Esophagus mucosa (tissue), 1 donor: ENCODE measurements at places on chromosomes 1 and 21. TPM values are rescaled to one million over a fixed set of nuclear protein-coding genes. Genes with fewer than 3 reads are reported as not detected.

The ACKR1 gene
- 17.6 TPM for total RNA-seq

The PLA2G2F gene
- 0.04 TPM for total RNA-seq

The TENT5C gene
- 1.1 TPM for total RNA-seq

The OR2L5 gene
- total RNA-seq: not detected

The CD1E gene
- total RNA-seq: not detected

The CSF3R gene
- total RNA-seq: 3.2 TPM

The PTGER3 gene
- 0.12 TPM for total RNA-seq

The OPRD1 gene
- total RNA-seq: not detected

The RYR2 gene
- total RNA-seq: 0.28 TPM

The MPZ gene
- 1.4 TPM for total RNA-seq

The CRYAA gene
- total RNA-seq: not detected

The DHRS3 gene
- total RNA-seq: 116 TPM

- ATAC-seq: peak; percentile 41
Measured at GRCh38 chr1:23343221-23344110, 618 bp downstream of the HNRNPR start.

GRCh38 chr1:98323906-98324358 lies 337.6 kb upstream of the SNX7 start:
- ATAC-seq: peak; percentile 61

GRCh38 chr1:53381790-53382401 lies 54.0 kb upstream of the LRP8 start:
- peak; percentile 49 for ATAC-seq

GRCh38 chr21:39251326-39251725 lies 62.1 kb downstream of the BRWD1 start:
- no peak for ATAC-seq

- ATAC-seq: no peak
Measured at GRCh38 chr1:115982400-115982799, 6.1 kb downstream of the SLC22A15 start.

DNA sequence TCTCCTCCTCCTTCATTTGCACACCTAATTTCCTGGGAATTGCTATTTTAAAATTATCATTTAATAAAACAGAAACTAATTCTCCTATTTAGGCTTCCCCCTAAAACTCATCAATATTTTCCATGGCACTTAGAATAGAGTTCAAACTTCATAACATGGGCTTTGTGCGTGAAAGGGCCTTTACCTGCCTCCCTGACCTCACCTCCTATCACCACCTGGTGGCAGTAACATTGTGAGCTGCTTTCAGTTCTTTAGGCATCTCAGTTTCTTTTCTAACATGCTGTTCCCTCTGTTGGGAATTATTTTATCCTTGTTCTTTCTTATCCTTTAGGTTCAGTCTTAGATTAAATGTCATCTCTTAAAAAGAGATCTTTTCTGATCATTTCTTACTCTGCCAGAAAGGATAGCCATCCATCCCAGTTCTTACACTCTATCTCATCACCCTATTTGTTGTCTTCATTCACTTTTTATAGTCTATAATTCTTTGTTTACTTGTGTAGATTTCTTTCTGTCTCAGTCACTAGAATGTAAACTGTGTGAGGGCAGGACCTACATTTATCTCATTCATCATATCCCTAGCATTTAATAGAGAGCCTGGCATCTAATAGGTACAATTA lies 133.8 kb upstream of the KIAA1614 start:
- ATAC-seq: no peak

DNA sequence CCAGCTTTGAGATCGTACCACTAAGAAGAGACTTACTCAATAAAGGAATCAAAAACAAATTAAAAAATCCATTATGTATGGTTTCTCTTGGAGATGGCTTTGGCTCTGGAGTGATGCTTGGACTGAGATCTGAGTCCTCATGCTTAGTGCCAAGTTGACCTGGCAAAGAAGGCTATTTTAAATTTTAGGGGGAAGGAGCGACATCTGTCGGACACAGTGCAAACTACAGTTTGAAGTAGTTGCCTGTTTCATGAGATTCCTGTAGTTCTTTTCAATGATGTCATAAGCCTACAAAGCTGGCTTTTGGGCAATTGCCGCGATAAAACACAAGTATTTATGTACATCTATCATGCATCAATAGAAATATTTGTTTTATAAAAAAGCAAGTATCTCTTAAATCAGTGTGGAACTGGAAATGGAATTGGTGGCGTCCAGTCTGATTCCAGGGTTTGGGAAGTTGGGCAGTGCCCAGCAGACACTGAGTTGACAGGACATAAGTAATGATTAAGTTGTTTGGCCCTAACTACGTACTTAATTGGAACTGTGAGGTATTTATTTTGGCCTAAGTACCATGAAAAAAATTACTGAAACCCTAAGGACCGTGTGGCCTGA lies 50.0 kb downstream of the TBCE start:
- peak; percentile 80 for ATAC-seq

DNA sequence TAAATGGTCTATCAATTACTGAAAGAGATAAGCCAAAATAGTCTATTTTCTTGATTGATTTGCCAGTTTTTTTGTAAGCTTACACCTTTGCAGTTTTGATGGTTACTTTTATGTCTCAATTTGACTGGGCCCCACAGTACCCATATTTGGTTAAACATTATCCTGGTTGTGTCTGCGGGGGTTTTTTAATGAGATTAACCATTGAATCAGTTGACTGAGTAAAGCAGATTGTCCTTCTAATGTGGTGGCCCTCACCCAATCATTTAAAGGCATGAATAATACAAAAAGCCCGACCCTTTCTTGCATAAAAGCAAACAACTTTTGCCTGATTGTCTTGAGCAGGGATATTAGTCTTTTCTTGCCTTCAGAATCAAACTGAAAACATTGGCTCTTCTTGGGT lies 650.0 kb upstream of the RGS18 start:
- ATAC-seq: no peak

GRCh38 chr1:7501084-7501491 lies 270.0 kb upstream of the VAMP3 start:
- ATAC-seq: no peak

DNA sequence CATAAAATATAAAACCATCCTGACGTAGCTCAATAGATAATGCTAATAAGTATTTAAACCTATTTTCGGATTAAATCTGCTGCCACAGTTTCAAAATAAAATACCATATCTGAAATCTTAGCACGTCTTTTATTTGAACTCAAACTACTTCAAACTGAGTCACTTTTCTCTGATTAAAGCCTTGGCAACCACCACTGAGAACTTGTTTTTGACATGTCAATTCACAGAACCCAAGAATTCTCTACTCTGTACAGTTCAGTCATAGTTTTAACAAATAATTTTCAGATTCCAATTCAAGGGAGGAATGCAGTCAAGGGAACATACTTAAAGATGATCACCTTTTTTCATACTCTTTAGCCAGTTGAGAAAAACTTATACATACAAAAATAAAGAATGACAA lies 643.2 kb downstream of the KCNT2 start:
- ATAC-seq: no peak

- ATAC-seq: no peak
Measured at GRCh38 chr1:193706766-193707165, 520.4 kb upstream of the B3GALT2 start.

DNA sequence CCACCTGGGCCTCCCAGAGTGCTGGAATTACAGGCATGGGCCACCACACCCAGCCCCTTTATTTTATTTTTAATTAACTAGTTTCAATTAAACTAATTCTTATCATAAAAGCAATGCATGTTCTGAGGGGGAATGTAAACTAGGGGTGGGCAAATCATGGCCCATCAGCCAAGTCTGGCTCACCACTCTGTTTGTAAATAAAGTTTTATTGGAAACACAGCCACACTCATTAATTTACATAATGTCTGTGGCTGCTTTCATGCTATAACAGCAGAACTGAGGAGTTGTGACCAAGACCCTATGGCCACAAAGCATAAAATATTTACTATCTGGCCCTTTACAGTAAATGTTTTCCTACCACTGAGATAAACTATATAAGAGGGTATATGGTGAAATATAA lies 28.7 kb upstream of the IPO9 start:
- ATAC-seq: no peak

- no peak for ATAC-seq
Measured at GRCh38 chr1:111963985-111964738, 25.3 kb downstream of the KCND3 start.

GRCh38 chr1:69747207-69747606 lies 179.5 kb downstream of the LRRC7 start:
- no peak for ATAC-seq

GRCh38 chr1:29807689-29808088 lies 571.4 kb downstream of the PTPRU start:
- no peak for ATAC-seq

GRCh38 chr1:215923129-215923824 lies 356.2 kb downstream of the KCTD3 start:
- ATAC-seq: no peak

DNA sequence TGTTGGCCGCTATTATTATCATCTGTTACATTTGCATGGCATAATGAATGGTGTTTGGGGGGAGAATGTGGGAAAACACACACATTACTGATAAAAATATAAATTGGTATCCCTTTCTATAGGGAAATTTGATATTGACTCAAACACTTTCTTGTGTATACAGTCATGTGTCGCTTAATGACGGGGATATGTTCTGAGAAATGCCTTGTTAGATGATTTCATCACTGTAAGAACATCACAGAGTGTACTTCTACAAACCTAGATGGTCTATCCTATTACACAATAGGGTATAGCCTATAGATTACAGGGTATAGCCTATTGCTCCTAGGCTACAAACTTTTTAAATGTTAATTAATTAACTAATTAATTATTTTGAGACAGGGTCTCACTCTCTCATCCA lies 67.2 kb upstream of the B3GALNT2 start:
- no peak for ATAC-seq

GRCh38 chr1:43861988-43862735 lies 71.4 kb upstream of the ARTN start:
- no peak for ATAC-seq

- no peak for ATAC-seq
Measured at GRCh38 chr1:8082945-8083344, 56.8 kb upstream of the ERRFI1 start.

GRCh38 chr1:90969241-90969640 lies 52.6 kb downstream of the ZNF644 start:
- no peak for ATAC-seq

- peak; percentile 82 for ATAC-seq
Measured at GRCh38 chr1:110460253-110461220, 9.6 kb downstream of the PROK1 start.

DNA sequence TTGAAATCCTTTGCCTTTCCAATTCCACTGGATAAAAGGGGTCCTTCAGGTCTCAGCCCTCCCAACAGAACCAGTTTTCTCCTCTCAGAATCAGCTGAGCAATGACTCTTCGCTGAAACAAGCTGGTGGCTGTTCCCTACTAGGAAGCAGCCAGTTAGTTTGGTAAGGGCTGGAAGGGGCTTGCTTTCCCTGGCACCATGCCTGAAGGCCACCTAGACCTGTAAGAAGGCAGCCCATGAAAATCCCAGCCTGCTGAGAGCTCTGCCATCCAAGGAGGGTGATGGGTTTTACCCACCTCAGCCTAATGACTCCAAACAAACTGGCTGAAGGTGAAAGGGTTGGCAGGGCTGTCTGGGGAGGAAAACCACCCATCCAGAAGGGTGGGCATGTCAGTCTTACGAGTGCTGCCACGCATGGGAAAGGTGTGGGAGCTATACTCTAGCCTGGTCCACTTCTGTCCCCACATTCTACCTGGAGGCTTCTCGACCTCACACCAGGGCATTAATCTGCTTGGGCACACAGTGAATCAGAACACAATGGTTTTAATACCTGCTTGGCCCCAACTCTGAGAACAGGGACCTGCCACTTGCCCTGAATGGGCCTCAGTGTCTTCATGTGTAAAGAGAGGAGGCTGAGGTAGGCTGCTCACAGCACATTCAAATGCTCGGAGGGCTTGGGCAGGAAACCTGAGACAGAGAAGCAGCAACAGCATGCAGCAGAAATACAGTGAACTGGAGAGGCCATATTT lies 53.0 kb downstream of the CD46 start:
- ATAC-seq: no peak

- peak; percentile 57 for ATAC-seq
Measured at GRCh38 chr1:11693024-11693590, 1.6 kb downstream of the DRAXIN start.

DNA sequence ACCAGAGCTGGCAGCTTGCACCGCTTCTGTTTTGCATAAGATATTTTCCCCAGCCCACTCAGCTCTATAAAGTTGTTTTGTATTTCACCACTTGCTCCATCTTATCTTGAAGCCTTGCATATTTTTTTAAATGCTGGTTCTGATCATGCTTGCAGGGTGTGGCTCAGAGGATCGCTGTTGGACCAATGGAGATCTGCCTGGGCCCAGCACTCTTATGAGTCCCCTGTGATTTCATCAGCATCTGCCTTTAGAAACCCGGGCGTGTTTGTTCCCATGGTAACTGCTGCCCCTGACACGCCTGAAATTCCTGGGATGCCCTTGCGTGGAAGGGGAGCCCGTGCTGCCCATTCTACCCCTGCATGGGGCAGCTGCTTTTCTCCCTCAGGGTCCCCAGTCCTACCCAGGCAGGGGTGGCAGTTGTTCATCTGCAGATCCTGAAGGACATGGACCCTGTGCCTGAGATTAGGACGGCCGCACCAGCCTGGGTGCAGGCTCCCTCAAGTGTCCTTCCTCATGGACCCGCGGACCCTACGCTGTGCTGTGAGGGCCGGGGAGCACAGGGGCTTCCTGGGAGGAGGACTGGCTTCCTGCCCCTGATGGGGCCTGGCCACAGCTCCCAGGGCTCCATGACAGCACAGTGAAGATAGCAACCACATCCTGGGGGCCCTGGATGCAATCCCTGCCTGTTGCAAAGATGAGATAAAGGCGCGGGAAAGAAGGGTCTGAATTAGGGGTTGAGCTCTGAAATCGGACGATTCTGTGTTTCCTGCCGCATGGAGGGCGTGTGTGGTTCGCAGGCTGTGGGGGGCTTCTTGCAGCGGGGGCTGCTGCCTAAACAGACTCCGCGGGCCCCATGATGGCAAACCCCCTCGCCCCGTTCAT lies 226.5 kb downstream of the SDCCAG8 start:
- peak; percentile 30 for ATAC-seq

DNA sequence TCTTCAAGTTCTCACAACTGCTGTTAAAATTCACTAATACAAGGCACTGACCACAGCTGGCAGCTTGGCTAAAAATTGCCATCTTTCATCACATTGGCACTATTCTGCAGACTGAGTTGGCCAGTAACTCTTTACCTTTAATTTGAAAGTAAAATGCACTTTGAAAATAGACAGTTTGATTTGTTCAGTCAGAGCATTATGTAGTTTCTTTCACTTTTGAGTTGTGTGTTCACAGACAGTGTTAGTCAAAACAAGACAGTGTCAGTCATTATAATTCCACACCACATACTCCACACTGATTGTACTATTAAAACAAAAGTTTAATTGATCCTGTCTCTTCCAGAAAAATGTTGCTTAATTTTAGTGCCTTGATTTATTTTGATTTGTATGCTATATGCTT lies 160.7 kb downstream of the SDCCAG8 start:
- ATAC-seq: no peak

GRCh38 chr1:100343897-100344296 lies 8.4 kb upstream of the CDC14A start:
- ATAC-seq: no peak

- no peak for ATAC-seq
Measured at GRCh38 chr1:233907151-233907550, 2.7 kb downstream of the SLC35F3 start.
